ENCODE measurements at places on chromosomes 1 and 21.
A peak's percentile ranks its signal among the peaks of the same experiment; 100 is the strongest.

GRCh38 chr1:119743776-119744597, 24.7 kb downstream of the HMGCS2 start:
- peak; percentile 55 for ATAC-seq

DNA sequence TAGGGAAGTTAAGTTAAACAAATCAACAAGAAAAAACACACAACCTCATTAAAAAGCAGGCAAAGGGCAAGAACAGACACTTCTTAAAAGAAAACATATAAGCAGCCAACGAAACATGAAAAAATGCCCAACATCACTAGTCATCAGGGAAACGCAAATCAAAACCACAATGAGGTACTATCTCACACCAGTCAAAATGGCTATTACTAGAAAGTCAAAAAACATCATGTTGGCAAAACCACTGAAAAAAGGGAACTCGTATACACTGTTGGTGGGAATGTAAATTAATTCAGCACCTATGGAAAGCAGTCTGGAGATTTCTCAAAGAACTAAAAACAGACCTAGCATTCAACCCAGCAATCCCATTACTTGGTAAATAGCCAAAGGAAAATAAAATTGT, 51.1 kb downstream of the HSF2BP start:
- ATAC-seq, result no peak

GRCh38 chr1:183497218-183497617, 24.9 kb downstream of the SMG7 start:
- ATAC-seq, result no peak

DNA sequence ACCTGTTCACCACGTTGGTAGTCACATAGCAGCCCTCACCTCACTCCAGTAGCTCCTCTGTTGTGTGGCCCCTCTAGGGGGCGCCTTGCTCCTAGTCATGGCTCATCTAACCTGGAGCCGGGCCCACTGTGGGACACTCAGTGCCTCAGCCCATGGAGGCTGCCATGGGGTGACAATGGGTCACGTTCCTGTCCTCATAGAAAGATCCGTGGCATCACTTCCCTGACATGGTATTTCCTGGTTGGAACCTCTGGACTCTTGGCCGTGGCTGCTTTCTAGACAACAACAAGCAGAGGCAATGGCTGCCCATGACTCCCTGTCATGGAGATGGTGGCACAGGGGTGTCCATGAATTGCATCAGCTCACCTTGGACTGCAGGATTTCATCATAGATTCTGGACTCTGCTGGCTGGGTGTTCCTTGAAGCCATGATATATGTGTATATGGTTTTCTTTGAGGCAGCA, 27.5 kb upstream of the SLAMF6 start:
- no peak for ATAC-seq

GRCh38 chr1:116855191-116855619, 54.5 kb upstream of the PTGFRN start:
- ATAC-seq, result no peak

- ATAC-seq, result no peak
Observed at GRCh38 chr1:233197940-233198339, 97.6 kb downstream of the PCNX2 start.

GRCh38 chr1:60228041-60228491, 154.5 kb upstream of the C1orf87 start:
- ATAC-seq, result no peak

DNA sequence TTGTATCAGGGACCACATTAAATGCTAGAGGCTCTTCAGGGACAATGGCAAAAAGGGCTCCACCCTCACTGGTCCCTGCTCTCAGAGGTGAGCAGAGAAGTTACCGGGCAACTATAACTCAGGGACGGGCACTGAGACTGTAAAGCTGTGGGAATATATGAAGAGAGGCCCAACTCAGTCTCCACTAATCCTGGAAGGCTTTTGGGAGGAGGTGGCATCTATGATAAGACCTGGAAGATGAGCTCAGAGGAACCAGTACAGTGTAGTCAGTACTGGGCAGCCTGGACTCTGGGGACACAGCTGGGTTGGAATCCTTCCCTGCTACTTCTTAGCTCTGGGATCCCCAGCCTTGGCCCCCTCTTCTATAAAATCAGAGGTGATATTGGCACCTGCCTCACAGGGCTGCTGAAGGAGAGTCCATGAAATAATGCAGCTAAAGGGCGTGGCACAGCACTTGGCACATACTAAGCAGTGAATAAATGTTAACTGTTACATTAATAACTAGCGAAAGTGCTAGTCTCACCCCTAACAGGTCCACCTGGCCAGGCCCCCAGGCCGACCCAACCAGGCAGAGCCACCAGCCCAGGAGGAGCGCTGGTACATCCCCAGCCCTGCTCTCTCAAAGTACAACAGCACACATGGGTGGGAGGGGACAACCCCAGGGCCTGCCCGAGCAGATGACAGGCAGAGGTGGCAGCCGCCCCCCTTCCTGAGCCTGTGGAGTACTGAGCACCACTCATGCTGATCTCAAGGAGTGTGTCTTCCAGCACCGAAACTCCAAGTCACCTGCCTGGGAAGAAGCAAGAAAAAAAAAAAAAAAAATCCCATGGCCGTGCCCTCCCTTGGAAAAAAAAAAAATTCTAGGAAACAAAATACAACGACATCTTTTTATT, 62.7 kb downstream of the CASZ1 start:
- peak; percentile 84 for ATAC-seq

DNA sequence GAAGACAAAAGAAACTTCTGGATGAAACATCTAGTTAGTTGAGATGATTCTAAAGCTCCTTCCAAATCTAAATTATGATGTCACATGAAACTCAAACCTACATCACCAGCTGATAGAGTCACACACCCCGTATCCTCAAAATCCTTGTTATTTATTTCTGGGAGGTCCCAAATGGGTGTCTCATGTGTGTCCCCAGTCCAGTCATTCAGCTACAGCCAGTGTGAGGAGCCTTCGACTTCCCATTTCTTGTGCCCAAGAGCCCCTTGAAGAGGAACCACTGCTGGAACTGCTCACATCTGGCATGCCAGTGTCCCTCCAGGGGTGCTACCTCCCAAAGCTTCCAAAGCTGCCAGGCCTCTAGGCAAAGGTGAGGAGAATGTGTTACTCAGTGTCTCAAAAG, 32.5 kb upstream of the KCNA3 start:
- no peak for ATAC-seq

DNA sequence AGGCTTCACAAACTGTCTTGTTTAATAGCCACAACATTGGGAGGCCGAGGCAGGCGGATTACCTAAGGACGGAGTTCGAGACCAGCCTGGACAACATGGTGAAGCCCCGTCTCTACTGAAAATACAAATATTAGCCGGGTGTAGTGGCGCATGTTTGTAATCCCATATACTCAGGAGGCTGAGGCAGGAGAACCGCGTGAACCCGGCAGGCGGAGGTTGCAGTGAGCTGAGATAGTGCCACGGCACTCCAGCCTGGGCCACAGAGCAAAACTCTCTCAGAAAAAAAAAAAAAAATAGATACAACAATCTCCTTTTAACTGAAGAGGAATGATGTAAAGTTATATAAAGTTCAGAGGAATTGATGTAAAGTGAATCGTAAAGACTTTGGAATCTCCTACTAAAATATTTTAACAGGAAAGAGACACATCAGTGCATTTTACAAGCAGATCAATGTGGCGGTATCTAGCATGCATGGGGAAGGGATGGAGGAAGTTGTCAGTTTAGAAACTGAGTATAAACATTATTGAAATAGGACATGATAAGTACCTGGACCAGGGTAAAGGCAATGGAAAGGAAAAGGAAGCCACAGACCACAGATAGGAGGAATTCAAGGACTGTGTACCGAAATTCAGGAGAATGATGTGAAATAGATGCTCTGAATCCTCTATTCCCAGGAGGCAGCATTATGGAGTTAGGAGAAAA, 41.5 kb downstream of the PTPRC start:
- no peak for ATAC-seq

DNA sequence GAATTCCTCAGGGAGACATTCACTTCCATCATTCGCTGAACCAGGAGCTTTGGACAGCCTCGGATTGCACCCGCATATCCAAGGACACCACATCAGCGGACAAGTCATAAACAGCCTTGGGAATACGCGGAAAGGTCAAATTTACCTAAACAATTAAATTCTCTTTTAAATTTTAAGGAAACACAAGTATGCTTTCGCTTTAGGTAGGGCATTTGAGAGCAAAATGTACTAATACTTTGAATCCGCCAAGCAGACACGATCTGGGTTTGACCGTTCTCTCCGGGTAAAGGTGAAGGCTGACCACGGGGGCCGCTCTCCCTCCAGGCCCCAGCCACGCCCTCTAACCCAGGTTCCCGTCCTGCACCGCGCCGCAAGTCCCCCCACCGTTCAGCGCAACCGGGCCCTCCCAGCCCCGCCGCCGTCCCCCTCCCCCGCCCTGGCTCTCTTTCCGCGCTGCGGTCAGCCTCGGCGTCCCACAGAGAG, 479 bp upstream of the ACADM start:
- peak; percentile 91 for ATAC-seq

GRCh38 chr1:163399976-163400601, 78.3 kb downstream of the NUF2 start:
- no peak for ATAC-seq

DNA sequence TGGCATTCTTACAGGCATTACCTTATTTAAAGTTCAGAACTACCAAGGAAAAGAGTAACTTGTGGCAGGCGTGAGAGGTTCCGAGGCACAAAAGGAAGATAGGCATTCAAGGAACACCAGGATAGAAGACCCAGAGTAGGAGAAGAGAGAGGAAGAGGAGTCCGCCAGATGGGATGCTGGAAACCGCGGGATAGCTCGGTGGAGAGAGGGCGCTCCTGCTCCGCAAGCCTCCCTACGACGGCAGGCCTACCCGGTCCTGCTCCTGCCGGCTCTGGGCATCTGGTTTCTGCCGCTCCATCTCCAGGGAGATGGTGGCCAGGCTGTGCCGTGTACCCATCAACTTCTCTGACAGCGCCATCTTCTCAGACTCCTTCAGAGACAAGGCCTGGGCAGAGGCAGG, 5.4 kb upstream of the NBPF1 start:
- no peak for ATAC-seq

GRCh38 chr1:227666286-227666685, 68.8 kb downstream of the JMJD4 start:
- ATAC-seq, result no peak

- no peak for ATAC-seq
Observed at GRCh38 chr1:57492586-57493226, 68.8 kb upstream of the DAB1 start.

DNA sequence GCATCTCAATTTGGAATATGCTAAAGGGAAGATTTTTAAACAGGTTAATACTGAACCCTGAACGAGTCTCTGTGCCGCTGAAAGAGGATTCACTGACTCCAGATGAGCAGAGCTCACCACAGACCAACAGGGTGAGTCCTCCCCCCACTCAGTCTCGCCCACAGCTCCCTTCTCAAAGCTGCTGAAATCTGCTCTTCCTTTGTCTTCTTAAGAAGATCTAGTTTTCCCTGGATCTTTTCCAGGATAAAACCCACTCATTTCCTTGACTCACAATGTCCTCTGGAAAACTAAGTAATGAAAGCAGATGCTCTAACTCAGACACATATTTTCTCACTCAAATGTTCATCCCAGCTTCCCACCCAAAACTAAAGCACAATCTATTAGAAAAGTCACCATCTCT, 447.0 kb upstream of the PKN2 start:
- no peak for ATAC-seq

GRCh38 chr1:154937988-154938386, 1.5 kb upstream of the PMVK start:
- ATAC-seq, result no peak
